ENCODE measurements at places on chromosomes 4 and X. TPM values are rescaled to one million over a fixed set of nuclear protein-coding genes. Genes with fewer than 3 reads are reported as not detected.

SERPINA7 gene
- total RNA-seq, result not detected

SSX2B gene
- total RNA-seq, result not detected

- peak; percentile 15 for DNase-seq
These were observed 850.9 kb downstream of the FAM133A start for GRCh38 chrX:94524867-94525266.

- no peak for DNase-seq
These were observed 305.4 kb downstream of the ARAP2 start for GRCh38 chr4:35938936-35939335.
